T-cell (primary cell): ENCODE measurements at places on chromosomes 3 and 15.

DNA sequence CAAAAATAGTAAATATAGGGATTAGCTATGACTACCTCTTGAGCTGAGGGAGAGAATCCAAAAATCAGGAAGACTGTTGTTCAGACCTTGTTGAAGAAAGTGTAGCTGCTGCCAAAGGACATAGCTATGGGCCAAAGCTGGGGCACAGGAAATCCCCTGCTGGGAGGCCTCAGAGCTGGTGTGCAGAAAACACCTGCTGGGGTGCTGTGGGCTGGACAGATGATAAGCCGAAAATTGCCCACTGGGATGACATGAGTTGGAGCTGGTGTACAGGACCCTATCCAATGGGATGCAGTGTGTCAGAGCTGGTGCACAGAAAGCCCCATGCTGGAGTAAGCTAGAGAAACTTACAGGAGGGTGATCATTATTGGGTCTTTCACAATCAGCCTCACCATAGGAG, 121.9 kb downstream of the NEO1 start:
- no peak overlapping the region for H3K4me3 ChIP-seq
- no peaks in the 10 kb centered on the region for H3K4me1 ChIP-seq
- DNase-seq: no peak
- no peak overlapping the region for H3K27ac ChIP-seq
- H3K36me3 ChIP-seq: no peaks in the 10 kb centered on the region

DNA sequence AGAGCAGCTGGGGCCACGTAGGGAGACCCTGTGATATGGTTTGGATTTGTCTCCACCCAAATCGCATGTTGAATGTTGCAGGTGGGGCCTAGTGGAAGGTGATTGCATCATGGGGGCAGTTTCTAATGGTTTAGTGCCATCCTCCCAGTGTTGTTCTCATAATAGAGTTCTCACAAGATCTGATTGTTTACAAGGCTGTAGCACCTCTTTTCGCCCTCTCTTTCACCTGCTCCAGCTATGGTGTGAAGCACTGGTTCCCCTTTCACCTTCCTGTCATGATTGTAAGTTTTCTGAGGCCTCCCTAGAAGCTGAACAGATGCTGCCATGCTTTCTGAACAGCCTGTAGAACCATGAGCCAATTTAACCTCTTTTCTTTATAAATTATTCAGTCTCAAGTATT, 198.9 kb upstream of the CBLB start:
- H3K4me3 ChIP-seq: no peak overlapping the region
- no peaks in the 10 kb centered on the region for H3K27me3 ChIP-seq
- H3K27ac ChIP-seq: no peak overlapping the region
- peaks cover 8% of the 10 kb centered on the region for H3K4me1 ChIP-seq
- no peak for DNase-seq
- H3K36me3 ChIP-seq: no peaks in the 10 kb centered on the region

DNA sequence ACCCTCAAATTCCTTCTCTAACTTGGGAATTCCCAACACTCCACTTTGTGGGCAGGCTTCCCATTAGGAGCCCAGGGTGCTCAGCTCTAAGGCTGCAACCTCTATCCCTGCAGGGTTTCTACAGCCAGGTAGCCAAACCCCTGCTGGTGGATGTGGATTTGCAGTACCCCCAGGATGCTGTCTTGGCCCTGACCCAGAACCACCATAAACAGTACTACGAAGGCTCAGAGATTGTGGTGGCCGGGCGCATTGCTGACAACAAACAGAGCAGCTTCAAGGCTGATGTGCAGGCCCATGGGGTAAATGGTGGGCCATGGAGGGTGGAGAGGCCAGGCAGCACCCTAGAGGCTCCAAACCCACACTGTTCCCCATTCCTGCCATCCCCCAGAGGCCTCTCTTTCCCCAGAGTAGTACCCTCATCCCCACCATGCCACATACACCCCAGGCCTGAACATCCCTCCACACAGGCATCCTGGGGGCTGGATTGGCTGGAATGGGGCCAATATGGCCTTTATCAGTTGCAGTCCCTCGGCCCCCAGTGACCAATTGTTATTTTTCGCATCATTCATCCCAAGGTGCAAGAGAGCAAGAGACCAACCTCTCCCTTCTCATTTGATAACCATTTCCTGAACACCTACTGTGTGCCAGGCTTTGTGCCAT, 7.7 kb downstream of the ITIH1 start:
- DNase-seq: no peak
- peaks cover 18% of the 10 kb centered on the region for H3K27me3 ChIP-seq
- H3K36me3 ChIP-seq: no peaks in the 10 kb centered on the region
- no peak overlapping the region for H3K27ac ChIP-seq
- no peak overlapping the region for H3K4me3 ChIP-seq
- H3K4me1 ChIP-seq: no peaks in the 10 kb centered on the region

DNA sequence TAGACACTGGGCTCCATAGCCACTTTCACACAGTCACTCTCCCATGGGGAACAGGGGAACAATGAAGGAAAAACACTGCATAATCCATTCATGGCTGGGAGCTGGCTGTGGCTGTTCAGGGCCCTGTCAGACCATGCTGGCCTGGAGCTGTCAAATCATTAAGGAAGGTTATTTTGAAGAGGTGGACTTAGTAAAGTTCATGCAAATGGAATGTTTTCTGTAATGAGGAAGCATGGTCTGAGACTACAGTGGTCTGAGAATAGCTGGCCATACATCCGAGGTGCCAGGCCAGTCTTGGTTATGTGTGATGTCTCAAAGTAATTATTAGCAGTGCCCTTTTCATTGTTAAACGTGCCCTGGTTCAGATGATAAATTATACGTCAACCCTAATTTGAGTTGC, 117.1 kb upstream of the MRPS22 start:
- no peaks in the 10 kb centered on the region for H3K36me3 ChIP-seq
- H3K27me3 ChIP-seq: peaks cover 13% of the 10 kb centered on the region
- no peaks in the 10 kb centered on the region for H3K4me1 ChIP-seq
- no peak for DNase-seq
- H3K27ac ChIP-seq: no peak overlapping the region
- no peak overlapping the region for H3K4me3 ChIP-seq

DNA sequence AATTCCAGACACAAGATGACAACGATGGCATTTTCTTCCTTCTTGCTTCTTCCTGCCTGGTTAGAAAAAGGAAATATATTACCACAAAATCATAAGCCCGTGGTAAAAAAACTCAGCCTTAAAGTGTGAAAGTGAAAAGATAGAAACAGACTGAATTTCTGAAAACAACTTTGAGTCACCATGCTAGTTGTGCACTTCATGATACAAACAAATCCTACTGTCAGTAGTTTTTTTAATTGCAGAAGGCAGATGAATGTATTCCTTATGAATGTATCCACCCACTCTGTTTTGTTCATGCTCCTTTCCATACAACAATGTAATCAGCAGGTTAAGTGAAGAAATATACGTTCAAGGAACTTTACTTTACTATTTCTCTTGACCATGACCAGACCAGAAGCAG, 1144.7 kb downstream of the OTOL1 start:
- no peak for DNase-seq
- H3K4me3 ChIP-seq: no peak overlapping the region
- H3K27me3 ChIP-seq: no peaks in the 10 kb centered on the region
- no peak overlapping the region for H3K27ac ChIP-seq
- H3K36me3 ChIP-seq: no peaks in the 10 kb centered on the region

DNA sequence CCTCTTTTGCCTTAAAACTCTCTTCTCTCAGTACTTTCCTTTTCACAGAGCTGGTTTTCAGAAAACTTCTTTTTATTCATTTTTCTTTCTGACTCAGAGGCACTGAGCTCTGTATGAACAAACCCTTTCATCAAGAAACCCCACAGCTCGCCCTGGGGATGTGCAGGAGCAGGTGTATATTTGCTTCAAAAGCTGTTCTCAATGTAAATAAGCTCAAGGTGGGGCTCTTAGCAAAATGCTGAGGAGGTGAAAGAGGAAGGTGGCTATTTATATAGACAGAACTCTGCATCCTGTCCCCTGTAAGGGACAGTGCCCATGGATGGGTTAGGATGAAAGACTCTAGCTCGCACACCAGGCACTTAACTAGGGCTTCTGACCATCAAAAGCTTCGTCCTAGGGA, 302.0 kb downstream of the WDR72 start:
- H3K4me3 ChIP-seq: no peak overlapping the region
- no peak for DNase-seq
- no peaks in the 10 kb centered on the region for H3K36me3 ChIP-seq
- no peaks in the 10 kb centered on the region for H3K4me1 ChIP-seq
- H3K27me3 ChIP-seq: no peaks in the 10 kb centered on the region

GRCh38 chr3:116148881-116149851, 296.1 kb downstream of the LSAMP start:
- DNase-seq: no peak
- no peaks in the 10 kb centered on the region for H3K27me3 ChIP-seq
- no peaks in the 10 kb centered on the region for H3K36me3 ChIP-seq
- H3K4me3 ChIP-seq: no peak overlapping the region
- H3K4me1 ChIP-seq: no peaks in the 10 kb centered on the region
